A549 treated with GW870086 at 1 μM for 4 hours (cell line): ENCODE measurements at places on chromosomes 3 and 15. TPM values are rescaled to one million over a fixed set of nuclear protein-coding genes. Genes with fewer than 3 reads are reported as not detected.

Gene INO80
- 12.3 to 14.9 TPM (median 12.5 TPM) in 5 replicates for total RNA-seq

Gene ZNF35
- 6.1 to 7.0 TPM (median 6.5 TPM) in 5 replicates for total RNA-seq

Gene SPRED1
- total RNA-seq: 5.7 to 9.6 TPM (median 8.3 TPM) in 5 replicates

Gene PYGO1
- total RNA-seq: 5.6 to 8.5 TPM (median 7.0 TPM) in 5 replicates

Gene ARPIN
- total RNA-seq: 8.5 to 13.6 TPM (median 12.6 TPM) in 5 replicates

Gene XYLB
- 3.6 to 4.0 TPM (median 3.8 TPM) in 5 replicates for total RNA-seq

Gene UQCRC1
- 162 to 219 TPM (median 177 TPM) in 5 replicates for total RNA-seq

Gene SPINK8
- total RNA-seq: not detected in 5 replicates

Gene PGBD4
- 0.96 to 1.7 TPM (median 1.6 TPM) in 5 replicates for total RNA-seq

Gene ACOX2
- total RNA-seq: 6.9 to 11.0 TPM (median 9.1 TPM) in 5 replicates

Gene TMEM158
- total RNA-seq: 9.5 to 15.3 TPM (median 12.9 TPM) in 5 replicates

Gene PPP1R14D
- 0.24 to 0.41 TPM in 2 of 5 replicates, not detected in the others for total RNA-seq

Gene GNAT1
- not detected in 5 replicates for total RNA-seq

Gene SH2D7
- total RNA-seq: not detected in 5 replicates

Gene TGFBR2
- total RNA-seq: 52.8 to 66.8 TPM (median 62.6 TPM) in 5 replicates

Gene NOX5
- 0.14 to 0.37 TPM (median 0.22 TPM) in 5 replicates for total RNA-seq
